Upper lobe of left lung (tissue), 6 donors: ENCODE measurements at places on chromosomes 2 and 18. TPM values are rescaled to one million over a fixed set of nuclear protein-coding genes. Genes with fewer than 3 reads are reported as not detected.

- H3K4me3 ChIP-seq: no peak overlapping the region
- DNase-seq: no peak
- no peaks in the 10 kb centered on the region for H3K36me3 ChIP-seq
- no peaks in the 10 kb centered on the region for H3K27me3 ChIP-seq
These were observed 54.9 kb downstream of the TET3 start for GRCh38 chr2:74039611-74040010.

Gene NR4A2
- total RNA-seq: 10.5 TPM

GRCh38 chr2:151096235-151096634 lies 165.4 kb downstream of the RBM43 start:
- DNase-seq: no peak
- no peaks in the 10 kb centered on the region for H3K36me3 ChIP-seq
- H3K27me3 ChIP-seq: no peaks in the 10 kb centered on the region
- H3K4me1 ChIP-seq: no peaks in the 10 kb centered on the region

Gene SCG2
- 0.79 TPM for total RNA-seq

- DNase-seq: no peak
- H3K4me3 ChIP-seq: peak overlapping the region; percentile 92
- H3K4me1 ChIP-seq: peaks cover 13% of the 10 kb centered on the region
- peak overlapping the region; percentile 73 for H3K27ac ChIP-seq
These were observed 494 bp upstream of the RBM45 start for GRCh38 chr2:178111743-178112142.
